HS-27A (cell line): ENCODE measurements at places on chromosomes 7 and 10.

DNA sequence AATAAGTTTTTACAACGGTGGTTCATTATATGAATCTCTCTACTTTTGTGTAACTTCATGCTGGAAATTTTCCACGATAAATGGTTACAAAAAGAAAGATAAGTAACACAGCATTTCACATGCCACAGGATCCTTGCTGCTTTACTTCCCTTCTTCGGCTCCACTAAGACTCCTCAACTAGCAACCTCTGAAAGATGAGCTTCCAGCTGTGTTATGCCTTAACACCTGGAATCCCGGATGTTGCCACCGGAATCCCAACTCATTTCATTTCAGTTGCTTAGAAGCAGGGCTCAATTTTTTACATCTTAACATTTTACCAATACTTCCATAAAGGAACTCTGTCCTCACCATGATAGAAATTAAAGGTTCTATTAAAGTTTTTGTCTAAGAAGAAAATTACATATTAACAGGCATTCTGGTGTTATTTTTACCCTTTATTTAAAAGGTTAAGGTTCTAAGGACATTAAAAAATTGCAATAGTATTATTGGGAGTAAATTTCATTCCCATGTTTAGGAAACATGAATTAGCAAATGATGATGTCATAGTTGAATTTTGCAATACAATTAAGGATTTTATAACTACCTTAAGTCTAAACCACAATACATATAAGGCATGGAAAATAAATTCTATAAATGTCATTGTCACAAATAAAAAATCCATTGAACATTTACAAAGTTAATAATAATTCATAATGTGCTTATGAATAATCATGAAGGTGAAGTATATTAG lies 57.1 kb upstream of the IL6 start:
- no peak for DNase-seq

DNA sequence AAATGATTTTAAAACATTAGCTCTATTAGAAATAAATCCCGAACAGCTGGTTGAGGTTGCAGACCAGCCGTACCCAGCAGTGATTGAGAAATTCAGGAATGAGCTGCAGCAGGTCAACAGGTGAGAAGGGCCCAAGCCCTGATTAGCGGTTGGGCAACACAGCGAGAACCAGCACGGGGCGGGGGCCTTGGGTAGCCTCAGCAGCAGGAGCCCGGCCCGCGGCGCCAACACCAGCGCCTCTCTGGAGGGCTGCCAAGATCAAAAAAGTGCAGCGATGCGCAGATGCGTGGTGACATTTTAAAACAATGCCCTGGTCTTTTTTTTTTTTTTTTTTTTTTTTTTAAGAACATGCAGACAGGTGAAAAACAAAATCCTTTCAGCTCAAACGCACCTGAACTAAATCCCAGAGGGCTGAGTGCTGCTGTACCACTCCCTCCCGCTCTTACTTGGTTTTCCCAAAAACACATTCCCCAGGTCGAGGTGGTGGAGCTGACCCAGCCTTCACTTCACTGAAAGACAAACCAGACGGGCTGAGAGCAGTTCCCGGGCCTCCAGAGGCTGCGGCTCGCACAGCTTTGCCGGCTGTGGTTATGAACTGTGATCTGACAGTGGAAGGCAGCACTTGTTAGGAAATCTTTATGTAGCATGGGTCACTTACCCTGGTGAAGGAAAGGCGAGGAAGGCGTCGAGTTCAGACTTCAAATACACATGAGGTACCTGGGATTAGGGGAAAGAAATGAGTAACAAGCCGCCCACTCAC lies 579.4 kb downstream of the SDK1 start:
- DNase-seq: no peak

GRCh38 chr7:41817386-41817785 lies 114.5 kb upstream of the INHBA start:
- no peak for DNase-seq

DNA sequence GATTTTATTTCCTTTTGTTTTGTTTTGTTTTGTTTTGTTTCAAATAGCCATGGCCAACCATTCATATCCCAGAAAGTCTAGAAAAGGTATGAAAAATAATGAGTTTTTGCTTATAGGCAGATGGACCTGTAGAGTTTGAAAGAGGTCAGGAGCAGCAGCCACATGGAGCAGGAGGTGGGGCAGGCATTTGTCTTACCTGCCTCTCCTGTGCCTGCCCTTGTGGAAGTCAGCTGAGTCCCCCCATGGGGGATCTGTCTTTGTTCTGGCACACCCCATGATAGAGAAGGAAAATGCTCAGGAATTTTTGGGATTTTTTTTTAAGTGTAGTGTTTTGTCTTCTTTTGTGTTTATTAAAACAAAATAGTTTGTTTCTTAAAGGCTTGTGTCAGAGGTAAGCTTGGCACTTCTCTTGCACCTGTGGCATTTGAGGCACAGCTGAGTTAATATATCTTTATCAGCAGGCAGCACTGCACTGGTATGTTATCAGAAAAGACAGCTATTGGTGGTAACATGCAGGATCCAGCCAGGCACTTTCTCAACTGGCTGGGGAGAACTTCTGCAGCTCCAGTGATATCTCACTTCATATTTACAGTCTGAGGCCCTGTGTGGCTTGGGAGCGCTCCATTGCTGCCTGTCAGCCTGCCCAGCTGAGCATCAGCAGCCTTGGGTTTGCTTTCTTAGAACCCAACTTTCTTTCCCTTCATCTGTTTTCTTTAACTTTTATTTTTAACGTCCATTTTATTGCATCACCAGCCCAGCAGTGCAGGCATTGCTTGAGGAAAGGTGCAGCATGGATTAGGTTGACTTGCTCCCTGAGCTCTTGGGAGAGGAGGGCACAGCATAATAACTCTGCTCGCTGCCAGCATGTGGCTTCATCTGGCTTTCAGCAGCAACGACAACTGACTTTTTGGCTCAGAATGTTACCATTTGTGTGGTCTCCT lies 44.4 kb downstream of the LRRC4 start:
- DNase-seq: no peak

GRCh38 chr10:113362645-113363091 lies 190.2 kb upstream of the HABP2 start:
- no peak for DNase-seq

GRCh38 chr10:61142987-61143386 lies 199.0 kb upstream of the RHOBTB1 start:
- no peak for DNase-seq

DNA sequence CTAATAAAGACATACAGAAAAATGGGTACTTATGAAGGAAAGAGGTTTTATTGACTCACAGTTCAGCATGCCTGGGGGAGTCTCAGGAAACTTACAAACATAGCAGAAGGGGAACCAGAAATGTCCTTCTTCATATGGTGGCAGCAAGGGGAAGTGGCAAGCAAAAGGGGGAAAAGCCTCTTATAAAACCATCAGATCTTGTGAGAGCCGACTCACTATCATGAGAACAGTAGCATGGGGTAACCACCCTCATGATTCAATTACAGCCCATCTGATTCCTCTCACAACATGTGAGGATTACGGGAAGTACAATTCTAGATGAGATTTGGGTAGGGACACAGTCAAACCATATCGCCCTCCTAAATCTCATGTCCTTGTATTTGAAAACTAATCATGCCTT lies 1305.4 kb upstream of the SORCS1 start:
- no peak for DNase-seq

DNA sequence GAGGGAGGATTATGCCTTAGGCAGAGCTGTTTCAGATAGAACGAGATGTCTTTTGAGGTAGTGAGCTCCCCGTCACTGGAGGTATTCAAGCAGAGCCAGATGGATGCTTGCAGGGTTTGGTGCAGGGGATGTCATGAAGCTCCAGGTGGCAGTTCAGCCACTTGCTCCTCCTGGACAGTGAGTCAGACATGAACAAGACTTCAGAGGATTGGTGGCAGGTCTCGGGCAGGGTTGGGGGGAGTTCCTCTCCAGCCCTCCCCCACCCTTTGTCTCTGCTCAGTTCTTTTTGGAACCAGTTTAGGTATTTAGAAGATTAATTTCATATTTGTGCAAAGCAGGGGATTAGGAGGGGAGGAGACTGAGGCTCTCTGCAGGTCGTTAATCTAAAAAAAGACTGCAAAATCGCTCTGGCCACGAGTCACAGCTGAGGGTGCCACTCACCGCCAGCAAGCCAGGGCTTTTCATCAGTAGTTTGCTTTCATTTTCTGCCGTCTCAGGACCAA lies 21.5 kb upstream of the MYL10 start:
- no peak for DNase-seq

GRCh38 chr7:100675105-100675451 lies 1.5 kb downstream of the GNB2 start:
- no peak for DNase-seq

- no peak for DNase-seq
Measured at GRCh38 chr10:110843031-110843430, 28.7 kb upstream of the PDCD4 start.

GRCh38 chr10:810351-810846 lies 120.9 kb upstream of the DIP2C start:
- DNase-seq: no peak

DNA sequence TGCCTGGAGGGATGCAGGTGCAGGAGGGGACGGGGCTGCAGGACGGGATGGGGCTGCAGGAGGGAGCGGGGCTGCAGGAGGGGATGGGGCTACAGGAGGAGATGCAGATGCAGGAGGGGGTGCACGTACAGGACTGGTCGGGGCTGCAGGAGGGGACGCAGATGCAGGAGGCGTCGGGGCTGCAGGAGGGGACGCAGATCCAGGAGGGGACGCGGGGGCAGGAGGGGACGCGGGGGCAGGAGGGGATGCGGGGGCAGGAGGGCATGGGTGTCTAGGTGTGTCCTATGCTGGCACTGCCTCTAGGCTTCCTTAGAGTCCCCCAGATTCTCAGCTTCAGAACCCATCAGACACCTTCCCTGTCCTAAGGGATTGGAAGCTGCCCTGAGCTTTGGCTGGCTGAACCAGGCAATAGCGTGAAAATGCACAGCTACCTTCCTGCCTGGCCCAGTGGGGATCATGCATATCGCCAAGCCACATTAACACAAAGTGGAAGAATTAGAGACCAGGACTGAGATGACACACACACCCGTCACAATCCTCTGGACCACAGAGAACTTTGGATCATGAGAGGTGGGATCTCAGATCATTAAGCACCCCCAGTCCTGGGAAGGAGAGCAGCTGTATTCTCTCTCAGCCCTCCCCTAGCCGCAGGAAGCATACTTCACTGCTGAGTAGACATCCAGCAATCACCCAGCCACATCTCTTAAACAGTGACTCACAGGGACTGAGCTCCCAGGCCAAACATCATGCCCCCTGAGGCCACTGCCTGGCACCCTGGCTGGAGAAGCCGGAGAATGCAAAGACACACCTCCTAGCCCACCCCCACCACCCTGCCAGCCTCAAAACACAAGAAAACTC lies 67.3 kb downstream of the VWA2 start:
- DNase-seq: peak; percentile 75

DNA sequence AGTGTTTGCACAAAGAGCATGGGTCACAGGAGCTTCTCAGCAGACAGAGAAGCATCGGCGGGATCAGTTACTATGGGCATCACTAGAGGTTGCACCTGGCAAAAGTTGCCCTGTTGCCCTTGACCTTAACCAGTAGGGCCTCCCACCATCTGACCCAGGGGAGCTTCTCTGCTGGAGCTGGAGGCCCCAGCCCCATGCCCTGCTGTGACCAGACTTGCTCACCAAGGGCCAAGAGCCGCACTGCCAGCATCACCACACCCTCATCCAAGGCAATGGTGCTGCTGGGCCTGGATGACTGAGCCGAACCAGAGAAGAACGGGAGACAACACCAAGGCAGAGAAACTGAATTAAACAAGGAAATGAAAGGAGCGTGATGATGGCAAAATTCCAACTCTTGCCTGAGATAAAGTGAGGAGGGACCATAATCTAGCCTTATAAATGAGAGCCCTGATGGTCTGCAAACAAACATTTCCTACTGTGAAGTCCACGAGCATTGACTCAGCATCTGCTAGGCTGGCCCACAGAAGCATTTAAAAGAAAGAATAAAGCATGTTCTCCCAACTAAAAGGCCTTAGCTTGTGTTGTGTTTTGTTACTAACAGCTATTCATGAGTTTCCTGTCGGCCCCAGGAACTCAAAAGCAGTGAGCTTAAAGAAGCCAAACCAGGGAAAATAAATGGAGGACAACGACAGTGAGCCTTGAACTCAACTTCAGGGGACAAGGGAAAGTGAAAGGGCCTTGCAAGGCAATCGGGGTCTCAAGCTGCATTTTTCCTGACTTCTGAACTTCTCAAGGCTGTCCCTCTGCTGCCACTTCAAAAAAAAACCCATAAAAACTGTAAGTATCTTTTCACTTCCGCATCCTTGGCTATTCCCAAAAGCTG lies 60.4 kb downstream of the AFAP1L2 start:
- no peak for DNase-seq

DNA sequence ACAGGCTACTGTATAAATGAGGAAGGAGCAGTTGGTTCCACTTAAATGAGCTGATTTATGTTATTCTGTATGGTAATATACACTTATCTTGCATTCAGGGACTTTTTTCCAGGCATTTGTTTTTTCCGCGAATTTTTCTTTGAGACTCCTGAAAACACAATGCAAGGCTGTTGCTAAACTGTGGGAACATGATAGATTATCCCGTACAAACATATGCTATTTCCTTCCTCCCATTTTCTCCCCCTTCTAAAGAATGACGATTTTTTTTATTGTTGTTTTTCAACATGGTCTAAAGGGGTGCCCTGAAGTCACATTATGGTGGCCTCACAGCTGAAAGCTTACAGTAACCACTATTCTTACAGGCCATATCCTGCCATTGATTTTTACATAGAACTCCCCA lies 523.9 kb upstream of the NRP1 start:
- DNase-seq: no peak

DNA sequence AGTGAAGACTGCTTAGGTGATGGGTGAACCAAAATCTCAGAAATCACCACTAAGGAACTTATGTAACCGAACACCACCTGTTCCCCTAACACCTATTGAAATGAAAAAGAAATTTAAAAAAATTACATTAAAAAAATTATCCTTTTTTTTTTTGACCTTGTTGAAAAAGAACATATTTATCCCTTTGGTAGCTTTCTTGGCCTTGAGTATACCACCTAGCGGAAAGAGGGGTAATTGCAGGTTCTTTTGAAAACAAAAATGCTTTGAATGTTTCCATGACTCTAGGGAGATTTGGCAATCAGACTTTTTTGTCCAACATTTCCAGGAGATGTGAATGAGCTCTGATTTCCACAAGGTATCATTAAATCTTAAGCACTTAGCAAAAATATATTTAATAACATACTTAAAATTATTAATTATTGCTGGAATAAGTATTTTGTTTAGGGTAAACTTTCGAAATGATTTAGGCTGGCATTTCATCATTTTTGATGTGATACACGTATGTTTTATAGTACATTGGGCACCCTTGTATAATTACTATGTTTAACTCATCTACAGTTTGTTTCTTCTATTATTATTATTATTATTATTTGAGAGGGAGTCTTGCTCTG lies 47.0 kb upstream of the ELMO1 start:
- no peak for DNase-seq

DNA sequence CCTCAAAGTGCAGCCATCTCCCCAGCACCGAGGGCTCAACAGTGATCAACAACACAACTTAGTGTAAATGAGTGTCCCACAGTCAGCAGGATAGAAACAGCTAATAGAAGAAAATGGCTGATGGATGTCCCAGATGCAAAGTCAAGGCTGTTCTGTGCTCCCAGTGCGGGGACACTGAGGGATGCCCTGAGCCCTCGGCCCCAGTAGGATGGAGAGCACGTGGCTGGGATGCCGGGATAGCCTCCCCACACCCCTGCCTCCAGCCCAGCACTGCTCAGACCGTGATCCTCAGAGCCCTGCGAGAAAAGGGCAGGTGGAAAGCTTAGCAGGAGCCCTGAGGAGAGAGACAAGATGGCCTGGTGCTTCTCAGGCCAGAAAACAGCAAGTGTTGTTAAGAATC lies 243.9 kb upstream of the TCERG1L start:
- no peak for DNase-seq

- DNase-seq: no peak
Measured at GRCh38 chr7:22680482-22680911, 46.5 kb upstream of the IL6 start.

GRCh38 chr7:69062020-69062765 lies 536.1 kb upstream of the AUTS2 start:
- no peak for DNase-seq
